ENCODE measurements at places on chromosomes 4 and X.

DNA sequence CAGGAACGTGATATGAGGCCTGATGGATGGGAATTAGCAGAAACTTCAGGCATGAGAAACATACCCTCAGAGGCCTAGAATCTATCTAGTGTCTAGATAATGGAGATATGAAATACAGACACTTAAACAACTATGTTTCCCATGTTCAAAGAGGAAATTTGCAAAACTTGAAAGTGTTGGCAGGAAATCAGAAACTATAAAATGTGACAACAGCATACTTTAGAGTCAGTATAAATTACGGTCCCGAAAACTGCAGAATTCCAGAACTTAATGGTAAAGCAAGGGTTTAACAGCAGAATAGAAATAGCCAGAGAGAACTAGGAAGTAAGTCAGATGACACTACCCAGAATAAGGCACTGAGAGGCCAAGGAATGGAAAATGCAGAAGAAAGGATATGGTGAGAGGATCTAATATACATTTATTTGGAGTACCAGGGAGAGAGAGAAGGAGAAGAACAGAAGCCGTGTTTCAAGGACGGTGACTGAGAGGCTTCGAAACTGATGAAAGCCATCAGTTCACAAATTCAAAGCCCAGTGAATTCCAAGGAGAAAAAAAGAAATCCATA is 7.4 kb downstream of the HTT-AS start:
- DNase-seq: no peak

DNA sequence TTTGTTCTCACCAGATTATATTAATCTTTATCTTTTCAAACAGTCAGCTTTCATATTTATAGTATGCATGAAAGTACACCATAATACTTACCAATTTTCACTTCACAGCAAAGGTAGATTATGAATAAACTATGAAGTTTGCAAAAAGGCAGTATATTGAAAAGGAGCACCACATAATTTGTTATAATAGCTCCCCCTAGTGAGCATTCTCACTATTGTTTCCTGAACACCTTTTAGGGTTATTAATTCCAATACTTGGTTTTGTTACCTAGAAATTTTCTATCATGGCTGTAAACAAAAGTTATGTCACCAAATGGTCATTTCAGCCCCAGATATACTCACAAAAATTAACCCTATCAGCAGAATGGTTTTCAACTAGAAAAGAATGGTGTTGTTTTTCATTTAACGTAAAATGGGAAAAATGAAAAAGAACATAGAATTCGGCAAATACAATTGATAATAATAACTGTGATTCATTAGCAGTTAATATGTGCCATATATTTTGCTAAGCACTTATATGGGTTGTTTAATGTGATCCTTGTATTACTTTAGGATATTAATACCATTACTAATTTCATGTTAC is 30.2 kb upstream of the NKX6-1 start:
- no peak for DNase-seq

DNA sequence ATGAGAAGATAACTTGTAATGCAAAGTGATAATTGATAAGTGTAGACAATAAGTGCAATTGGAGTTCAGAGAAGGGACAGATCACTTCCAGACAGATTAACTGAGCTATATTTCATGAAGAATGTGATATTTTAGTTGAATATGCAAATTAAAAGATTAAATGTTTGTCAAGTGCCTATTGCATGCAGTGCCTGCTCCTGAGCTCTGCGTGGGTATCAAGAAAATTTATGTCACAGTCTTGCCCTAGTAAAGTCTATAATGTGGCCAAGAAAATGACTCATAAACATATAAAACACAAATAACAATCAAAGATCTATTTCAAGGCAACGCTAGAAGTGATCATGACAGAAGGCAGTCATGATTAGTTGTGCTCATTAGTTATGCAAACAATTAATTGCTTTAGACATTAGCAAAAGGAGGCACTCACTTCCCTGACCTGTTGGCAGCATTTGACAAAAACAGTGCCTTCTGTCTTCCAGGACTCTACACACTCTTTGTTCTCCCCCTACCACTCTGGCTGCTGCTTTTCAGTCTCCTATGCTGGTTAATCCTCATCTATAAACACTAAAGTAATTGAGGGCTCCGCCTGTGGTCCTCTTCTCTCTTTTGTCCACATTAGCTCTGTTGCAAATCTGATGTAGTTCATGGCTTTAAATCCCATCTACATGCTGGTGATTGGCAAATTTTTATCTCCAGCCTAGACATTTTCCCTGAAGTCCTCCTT is 47.7 kb downstream of the ARHGEF38 start:
- DNase-seq: no peak

GRCh38 chr4:66613591-66613990 is 931.7 kb downstream of the CENPC start:
- no peak for DNase-seq

- no peak for DNase-seq
Observed at GRCh38 chr4:68368691-68369131, 18.8 kb upstream of the YTHDC1 start.

- no peak for DNase-seq
Observed at GRCh38 chr4:183260491-183261151, 59.5 kb downstream of the CLDN22 start.

DNA sequence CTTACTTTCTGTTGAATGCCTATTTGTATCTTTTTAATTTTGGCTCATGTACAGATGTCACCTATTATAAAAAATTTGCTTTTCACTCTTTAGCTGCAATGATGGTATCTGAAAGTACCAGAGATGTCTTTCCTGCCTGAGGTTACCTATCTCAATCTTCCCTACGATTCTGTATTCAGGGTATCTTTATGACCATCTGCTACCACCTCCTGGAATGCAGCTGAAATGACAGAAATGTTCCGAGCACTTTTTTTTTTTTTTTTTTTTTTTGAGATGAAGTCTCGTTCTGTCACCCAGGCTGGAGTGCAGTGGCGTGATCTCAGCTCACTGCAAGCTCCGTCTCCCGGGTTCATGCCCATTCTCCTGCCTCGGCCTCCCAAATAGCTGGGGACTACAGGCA is 136.4 kb downstream of the REPS2 start:
- no peak for DNase-seq

GRCh38 chr4:4659871-4660651 is 118.2 kb upstream of the STX18 start:
- no peak for DNase-seq

DNA sequence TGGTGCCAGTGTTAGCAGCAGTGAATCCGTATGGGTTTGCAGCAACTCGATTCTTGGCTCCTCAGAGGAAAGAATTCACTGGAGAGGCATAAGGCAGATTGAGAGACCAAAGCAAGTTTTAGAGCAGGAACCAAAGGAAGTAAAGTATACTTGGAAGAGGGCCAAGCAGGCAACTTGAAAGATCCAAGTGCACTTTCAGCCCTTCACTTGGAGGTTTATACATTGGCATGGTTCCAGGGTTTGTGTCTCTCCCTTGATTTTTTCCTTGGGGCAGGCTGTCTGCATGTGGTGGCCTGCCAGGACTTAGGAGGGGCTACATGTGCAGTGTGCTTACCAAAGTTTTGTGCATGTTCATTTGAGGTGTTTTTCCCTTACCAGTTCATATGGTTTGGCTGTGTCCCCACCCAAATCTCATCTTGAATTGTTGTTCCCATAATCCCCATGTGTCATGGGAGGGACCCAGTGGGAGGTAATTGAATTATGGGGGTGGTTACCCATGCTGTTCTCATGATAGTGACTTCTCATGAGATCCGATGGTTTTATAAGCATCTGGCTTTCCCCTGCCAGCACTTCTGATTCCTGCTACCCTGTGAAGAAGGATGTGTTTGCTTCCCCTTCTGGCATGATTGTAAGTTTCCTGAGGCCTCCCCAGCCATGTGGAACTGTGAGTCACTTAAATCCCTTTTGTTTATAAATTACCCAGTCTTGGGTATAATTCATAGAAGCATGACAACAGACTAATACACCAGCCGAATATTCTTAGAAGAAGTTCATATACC is 86.2 kb upstream of the TSPAN5 start:
- DNase-seq: no peak

- no peak for DNase-seq
Observed at GRCh38 chr4:13881892-13882291, 254.4 kb upstream of the BOD1L1 start.

DNA sequence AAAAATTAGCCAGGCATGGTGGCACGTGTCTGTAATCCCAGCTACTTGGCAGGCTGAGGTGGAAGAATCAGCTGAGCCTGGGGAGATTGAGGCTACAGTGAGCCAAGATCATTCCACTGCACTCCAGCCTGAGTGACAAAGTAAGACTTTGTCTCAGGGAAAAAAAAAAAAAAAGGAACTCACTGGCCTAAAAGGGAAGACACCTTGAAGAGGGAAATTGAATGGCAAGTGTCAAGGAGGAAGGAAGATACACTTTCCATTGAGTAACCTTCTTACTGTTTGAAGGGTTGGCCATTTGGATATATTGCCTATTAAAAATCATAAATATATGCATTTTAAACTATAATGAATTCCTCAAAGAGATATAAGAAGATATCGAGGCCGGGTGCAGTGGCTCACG is 147.5 kb upstream of the FAM241A start:
- no peak for DNase-seq

DNA sequence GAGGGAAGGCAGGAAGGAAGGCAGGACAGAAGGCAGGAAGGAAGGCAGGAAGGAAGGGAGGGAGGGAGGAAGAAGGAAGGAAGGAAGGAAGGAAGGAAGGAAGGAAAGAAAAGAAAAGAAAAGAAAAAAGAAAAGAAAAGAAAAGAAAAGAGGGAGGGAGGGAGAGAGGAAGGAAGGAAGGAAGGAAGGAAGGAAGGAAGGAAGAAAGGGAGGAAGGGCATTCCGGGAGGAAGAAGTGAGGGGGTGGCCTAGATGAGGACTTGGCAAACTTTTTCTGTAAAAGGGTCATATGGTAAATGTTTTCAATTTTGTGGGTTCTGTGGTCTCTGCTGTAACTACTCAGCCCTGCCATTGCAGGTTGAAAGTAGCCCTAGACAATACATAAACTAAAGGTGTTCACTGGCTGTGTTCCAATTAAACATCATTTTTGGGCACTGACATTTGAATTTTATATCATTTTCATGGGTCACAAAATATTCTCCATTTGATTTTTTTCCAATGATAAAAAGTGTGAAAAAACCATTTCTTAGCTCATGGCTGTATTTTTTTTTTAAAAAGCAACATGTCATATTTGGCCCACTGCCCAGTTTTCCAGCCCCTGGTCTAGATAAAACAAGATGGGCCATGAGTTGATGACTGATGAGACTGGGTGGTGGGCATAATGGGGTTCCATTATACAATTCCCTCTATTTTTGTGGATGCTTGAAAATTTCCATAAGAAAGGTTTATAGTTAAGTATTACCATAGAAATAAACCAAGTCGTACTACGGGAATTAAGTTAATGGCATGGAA is 3.1 kb downstream of the ZNF630 start:
- no peak for DNase-seq

DNA sequence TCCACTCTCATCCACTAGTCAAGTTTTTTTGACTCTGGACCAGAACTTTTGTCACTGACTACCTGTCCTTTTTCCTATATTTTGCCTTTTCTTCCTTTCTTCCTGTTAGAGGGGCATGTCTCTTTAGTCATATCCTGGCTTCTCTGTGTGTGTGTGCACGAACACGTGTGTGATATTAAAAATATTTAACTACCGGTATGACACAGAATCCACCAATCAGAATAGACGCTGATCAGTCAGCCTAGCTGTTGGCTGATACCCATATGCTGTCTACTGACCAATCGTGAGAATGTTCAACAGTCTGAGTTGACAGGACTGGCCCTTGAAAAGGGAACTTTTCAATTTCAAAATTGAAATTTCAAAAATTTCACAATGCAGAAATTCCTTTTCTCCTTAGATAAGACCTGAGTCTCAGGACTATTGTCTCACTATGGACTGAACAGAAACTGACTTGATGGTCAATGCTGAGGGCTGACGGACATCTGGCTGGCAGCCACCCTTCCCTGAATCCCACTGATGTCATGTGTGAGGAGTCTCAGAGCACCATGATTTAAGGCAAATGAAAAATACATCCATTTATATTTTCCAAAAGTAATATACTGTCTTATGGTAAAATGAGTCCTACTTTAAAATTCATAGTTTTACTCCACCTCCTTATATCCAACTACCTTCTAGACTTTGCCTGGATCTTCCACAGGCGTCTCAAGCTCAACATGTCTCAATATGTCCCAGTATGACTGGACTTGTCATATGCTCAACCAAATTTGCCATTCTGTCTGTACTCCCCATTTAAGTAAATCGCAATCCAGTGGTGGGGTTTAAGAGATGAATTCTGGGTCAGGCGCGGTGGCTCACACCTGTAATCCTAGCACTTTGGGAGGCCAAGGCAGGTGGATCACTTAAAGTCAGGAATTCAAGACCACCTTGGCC is 78.0 kb downstream of the CHRNA9 start:
- DNase-seq: no peak

DNA sequence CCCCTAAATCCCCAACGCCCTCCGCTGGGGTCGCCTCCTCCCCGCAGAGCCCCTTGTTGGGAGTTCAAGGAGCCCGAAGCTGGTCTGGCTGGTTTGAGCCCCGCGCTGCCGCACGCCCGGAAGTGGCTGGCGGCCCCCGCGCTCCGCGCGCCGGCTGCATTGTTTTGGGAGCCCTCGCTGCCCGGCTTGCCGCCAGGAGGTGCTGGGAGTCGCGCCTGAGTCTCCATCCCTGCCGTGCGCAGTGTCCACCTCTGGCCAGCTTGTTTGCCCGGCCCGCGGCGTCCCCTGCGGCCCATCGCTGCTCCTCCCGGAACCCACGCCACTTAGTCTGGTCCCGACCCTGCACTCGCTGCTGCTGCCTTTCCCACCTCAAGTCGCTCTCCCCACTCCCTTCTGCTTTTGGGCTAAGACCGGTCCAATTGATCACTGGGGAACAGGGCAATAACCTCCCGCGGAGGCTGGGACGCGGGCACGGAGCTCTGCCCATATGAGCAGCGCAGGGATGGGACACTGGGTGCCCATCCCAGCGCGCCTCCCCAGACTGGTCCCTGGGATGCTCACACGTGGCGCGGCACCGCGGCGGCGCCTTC is 2.2 kb upstream of the SFRP2 start:
- no peak for DNase-seq

GRCh38 chr4:170526471-170526870 is 436.7 kb upstream of the AADAT start:
- no peak for DNase-seq

GRCh38 chr4:161321706-161322105 is 842.1 kb downstream of the FSTL5 start:
- DNase-seq: no peak

DNA sequence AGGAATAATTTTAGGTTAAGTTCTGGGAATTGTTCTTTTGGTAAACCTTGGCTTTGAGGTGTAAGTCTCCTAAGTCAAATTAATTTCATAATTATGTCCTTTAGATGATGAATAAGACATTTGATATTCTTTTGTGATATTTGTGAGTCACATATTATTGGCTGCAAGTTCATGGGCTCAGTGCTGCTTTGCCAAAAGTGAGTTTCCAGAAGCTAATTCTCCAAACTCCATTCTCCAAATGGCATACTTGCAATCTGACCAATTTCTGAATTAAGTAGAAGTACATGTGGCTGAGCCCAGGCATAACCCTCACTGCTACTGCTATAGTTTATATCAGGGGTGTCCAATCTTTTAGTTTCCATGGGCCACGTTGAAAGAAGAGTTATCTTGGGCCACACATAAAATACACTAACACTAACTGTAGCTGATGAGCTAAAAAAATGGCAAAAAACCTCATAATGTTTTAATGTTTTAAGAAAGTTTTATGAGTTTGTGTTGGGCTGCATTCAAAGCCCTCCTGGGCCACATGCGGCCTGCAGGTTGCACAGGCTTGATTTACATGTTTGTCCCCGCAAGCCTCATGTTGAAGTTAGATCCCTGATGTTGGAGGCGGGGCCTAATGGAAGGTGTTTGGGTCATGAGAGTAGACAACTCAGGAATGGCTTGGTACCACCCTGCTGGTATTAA is 196.1 kb downstream of the ZNF330 start:
- DNase-seq: no peak

All from stimulated activated CD8-positive, alpha-beta memory T cell treated with anti-CD3 and anti-CD28 coated beads, Interleukin-4, amount 100 ng/mL, for 1 hour (primary cell).